Sciatic nerve (tissue), 2 donors: ENCODE measurements at places on chromosomes 11 and 22. TPM values are rescaled to one million over a fixed set of nuclear protein-coding genes. Genes with fewer than 3 reads are reported as not detected.

- DNase-seq = peak; percentile 61
Observed at GRCh38 chr11:3130269-3131071, 34.6 kb downstream of the OSBPL5 start.

- no peak for DNase-seq
Observed at GRCh38 chr11:116960930-116961329, 123.5 kb upstream of the APOA1 start.

DNA sequence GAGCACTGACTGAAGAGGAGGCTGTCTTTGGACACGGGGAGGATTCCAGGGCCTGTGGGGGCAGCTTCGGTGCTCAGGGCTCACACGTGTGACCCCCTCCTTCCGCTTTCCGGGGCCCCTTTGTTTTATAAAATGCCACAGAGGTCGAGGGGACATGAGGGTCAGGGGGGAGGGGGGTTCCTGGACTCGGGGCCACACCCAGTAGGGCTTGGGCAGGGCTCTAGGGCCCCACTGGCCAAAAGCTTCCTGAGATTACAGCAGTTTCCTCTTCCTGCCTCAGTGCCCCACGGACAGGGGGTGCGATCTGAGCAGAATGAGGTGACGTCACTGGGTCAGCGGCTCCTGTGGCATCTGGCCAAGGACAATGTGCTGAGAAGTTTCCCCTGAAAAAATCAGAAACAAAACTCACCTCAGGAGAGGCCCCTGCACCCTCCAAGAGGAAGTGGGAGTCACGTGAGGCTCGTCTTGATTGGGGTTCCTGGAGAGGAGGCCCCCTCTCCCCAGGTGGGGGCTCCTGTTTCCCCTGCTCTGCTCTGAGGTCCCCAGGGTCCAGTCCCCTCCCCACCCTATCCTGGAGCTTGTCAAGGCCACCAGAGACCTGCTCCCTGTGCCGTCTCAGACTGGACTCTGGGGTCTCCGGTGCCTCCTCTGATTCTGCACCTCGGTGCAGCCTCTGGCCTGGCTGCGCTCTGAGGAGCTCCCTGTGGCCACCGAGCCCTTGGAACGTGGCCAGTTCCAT is 6.4 kb upstream of the IFITM3 start:
- DNase-seq = peak; percentile 91

DNA sequence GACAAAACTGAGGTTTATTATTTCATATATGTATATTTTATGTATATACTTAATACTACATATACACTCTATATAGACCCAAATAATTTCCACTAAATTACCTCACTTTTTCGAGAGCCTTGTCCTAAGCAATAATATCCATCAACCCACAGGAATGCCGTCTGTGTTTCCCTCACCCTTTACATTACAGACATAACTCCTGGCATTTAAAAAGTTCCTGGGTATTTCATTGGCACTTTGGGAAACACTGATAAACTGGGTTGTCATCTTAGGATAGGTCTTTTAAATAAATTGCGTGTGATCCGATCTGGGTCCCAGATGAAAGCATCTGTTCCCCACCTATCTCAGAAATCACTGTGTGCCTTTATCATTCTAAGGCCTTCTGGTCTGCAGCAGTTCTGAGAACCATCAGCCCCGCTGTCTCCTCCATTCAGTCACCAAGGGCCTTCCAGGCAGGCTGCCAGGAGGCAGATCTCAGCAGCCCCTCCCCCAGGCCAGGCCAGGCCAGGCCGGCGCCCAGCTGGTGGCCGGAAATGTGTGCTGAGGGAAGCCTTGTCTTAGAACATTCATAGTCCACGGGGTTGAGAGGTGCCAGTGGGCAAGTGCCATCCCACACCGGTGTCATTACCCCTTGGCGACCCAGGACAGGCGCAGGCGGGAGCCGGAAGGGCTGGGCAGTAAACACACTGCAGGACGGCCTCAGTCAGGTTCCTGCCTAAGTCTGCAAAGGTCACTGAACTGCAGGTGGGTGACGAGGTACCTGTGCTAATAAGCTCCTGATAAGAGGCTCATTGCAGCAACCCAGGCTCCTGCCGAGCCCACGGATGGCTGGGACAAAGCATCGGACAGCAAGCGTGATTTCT is 3.3 kb downstream of the FGF19 start:
- no peak for DNase-seq

- no peak for DNase-seq
Observed at GRCh38 chr22:41057076-41057475, 35.3 kb upstream of the EP300 start.

GRCh38 chr11:130602641-130603334 is 154.3 kb downstream of the ADAMTS15 start:
- DNase-seq = no peak

GRCh38 chr11:113324250-113324649 is 9.9 kb downstream of the TTC12 start:
- no peak for DNase-seq

DNA sequence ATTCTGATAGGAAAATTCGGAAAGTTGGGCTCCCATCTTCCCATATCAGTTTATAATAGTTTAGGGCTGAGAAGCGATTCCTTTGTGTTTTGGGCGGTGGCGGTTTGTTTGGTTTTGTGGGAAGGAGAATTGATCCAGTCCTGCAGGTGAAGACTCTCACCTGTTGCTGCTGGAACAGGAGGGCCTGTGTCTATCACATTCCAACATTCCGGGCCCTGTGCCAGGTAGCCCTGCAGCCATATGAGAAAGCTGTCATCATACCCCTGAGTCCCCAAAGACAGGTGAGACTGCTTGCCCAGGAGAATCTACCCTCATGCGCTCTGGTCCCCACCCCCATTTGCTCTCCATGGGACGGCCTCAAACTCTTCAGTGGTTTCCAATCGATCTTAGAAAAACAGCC is 62.1 kb downstream of the TRAF6 start:
- DNase-seq = no peak

DNA sequence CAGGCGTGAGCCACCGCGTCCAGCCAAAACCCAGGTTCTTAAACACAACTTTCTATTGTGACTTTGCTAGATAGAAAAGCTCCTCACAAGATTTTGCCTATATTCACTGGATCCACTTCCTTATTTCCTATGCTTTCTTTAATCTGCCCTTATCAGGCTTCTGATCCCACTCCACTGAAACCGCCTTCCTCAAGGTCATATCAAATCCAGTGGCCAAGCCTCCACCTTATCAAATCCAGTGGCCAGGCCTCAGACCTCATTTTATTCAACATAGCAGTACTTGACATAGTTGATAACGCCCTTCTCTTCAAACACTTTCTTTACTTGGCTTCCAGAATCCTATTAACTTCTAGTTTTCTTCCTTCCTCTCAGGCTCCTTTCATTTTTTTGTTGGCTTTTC is 29.5 kb downstream of the DIXDC1 start:
- no peak for DNase-seq

- peak; percentile 71 for DNase-seq
Observed at GRCh38 chr11:9015677-9016076, 11.9 kb upstream of the NRIP3 start.

- no peak for DNase-seq
Observed at GRCh38 chr11:2475136-2475918, 30.5 kb downstream of the KCNQ1 start.

DNA sequence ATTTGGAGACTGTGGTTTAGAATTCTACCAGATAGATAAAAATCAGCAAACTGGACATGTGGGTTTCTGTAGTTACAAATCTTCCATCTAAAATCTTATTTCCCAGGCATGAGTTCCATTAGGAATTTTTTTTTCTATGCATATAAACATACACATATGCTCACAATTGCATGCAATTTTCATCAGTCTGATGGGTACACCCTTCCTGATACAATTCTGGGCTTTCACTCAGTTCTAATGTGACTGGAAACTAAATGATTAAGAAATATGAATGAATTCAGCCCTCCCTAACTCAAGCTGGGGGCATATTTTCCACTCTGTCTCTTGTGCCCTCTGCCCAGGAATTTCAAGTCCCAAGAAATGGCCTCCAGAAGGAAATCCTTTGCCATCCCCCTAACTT is 187.1 kb downstream of the SNX19 start:
- no peak for DNase-seq

The KCNC1 gene
- not detected for total RNA-seq

The ANKK1 gene
- 0.98 TPM for total RNA-seq
